AG09309 (cell line): ENCODE measurements at places on chromosomes 2 and 18.

DNA sequence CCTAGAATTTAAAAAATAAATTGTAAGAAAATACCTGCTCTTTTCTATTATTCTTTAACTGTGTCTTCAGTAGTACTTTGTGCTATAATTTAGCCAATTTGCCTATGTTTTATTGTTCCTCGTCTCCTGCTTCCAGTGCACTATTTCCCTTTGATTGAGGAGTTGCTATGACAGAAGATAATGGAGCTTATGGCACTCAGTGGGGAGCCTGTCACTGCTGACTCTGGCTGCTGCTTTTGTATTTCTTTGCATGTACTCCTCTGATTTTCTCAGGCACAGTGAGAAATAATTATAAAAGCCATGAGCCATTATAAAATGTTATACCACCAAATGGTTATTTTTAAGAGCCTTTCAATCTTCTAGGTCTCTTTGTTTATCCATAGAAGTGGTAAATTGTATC, 1310.8 kb upstream of the SLC39A10 start:
- DNase-seq: no peak

DNA sequence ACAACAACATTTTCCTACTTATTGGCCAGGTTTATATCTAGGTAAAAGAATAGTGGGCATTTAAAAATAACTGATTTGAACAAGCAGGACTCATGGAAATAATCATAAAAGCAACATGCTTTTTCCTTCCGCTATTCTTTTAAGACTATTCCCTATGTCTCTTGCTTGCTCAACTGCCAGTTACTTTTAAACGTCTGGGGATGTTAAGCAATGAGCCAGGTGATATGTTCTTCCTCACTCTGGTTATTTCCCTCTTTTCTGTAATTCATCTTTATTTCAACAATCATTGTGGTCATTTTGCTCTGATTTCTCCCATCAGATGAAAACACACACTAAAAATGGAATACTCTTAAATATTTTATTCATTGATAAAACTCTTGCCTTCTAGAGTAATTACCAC, 33.4 kb upstream of the SLC8A1 start:
- no peak for DNase-seq

DNA sequence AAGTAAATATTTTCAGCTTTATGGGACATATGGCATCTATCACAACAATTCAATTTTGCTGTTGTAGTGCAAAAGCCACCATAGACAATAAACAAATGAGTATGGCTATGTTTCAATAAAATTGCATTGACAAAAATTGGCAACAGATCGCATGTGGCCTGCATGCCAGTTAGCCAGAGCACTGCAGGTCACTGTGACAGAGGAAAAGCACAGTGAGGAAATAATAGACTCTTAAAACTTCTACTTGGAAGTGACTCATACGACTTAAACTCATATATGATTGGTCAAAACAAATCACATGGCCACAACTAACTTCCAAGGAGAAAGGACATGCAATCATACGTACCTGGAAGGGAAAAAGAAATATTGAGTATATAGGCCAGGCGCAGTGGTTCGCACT, 44.4 kb downstream of the EXOC6B start:
- no peak for DNase-seq

DNA sequence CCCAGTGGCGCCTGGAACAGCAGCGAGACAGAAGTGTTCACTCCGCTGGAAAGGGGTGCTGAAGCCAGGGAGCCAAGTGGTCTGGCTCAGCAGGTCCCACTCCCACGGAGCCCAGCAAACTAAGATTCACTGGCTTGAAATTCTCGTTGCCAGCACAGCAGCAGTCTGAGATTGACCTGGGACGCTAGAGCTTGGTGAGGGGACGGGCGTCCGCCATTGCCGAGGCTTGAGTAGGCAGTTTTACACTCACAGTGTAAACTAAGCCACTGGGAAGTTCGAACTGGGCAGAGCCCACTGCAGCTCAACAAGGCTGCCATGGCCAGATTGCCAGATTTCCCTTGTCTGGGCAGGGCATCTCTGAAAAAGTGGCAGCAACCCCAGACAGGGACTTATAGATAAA, 94.8 kb downstream of the RTTN start:
- DNase-seq: no peak

DNA sequence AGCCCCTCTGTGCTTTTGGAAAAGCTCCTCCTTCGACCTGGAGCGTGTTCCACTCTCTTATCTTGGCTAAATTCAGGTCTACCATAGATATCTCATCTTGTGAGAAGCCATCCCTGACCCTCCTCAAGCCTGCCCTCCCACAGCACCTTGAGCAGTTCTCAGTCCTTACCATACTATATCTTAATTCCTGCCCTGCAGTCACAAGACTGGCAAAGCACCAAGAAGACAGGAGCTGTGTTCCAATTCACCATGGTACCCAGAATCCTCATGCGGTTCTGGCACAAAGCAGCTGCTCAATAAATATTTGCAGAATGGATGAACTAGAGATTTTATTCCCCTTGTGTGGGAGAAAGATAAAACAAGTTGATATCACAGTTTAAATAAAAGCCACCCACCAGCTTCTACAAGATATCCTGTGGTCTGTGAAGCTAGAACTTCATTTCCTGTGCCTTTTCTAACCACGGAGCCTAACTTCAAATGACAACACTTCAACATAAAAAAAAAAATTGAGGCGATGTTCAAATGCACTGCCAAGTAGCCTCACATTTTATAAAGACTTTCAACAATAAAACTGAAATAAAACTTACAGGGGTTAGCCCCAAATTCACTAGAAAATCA, 19.5 kb downstream of the MARCHF4 start:
- DNase-seq: no peak

DNA sequence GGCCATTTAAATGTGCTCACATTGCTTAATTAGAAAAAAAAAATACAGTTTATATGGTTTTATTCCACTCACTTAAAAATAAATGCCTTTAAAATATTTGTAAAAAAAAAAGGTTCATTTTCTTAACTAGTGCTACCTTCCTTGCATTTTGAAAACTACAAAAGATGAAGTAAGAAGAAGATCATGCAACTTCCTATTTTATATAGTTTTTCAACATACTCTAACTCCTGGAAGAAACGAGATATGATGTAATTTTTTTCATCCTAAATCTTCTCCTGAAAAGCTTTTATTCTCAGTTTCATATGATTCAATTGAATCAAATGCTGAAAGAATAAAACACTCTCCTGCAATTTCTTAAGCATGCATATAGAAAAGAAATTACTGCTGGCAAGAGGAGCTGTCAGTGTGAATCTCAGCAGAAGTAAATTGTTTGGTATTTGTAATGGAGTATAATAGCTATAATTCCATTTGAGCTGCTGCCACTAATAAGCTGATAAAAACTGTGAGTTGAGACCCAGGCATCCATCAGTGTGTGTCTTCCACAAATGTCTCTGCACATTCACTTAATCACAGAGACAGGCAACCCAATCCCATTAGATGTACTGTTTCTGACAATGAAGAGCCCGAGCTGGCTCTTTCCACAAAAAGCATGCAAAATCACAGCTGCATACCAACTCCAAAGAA, 3.7 kb downstream of the FTCDNL1 start:
- DNase-seq: no peak

GRCh38 chr2:158509928-158510797, 53.4 kb downstream of the PKP4 start:
- DNase-seq: no peak

DNA sequence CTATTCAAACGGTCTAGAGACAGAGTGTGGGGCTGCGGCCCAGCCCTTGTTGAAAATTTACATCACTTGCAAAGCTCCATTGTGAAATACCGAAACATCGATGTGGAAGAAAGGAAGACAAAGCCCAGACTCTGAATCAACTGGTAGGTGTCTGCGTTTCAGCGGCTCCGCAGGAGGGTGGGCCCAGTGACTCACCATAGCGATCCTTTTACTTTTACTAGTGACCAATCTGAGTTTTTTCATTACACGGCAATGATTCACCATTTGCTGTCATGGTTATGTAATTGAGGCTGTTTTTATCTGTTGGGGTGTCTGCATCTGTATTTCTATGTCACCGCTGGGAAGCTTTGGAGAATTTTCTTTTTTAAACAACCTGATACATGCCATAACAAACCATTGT, 66.6 kb upstream of the ODC1 start:
- peak; percentile 81 for DNase-seq

- DNase-seq: no peak
Observed at GRCh38 chr2:154978244-154978643, 279.7 kb downstream of the KCNJ3 start.

DNA sequence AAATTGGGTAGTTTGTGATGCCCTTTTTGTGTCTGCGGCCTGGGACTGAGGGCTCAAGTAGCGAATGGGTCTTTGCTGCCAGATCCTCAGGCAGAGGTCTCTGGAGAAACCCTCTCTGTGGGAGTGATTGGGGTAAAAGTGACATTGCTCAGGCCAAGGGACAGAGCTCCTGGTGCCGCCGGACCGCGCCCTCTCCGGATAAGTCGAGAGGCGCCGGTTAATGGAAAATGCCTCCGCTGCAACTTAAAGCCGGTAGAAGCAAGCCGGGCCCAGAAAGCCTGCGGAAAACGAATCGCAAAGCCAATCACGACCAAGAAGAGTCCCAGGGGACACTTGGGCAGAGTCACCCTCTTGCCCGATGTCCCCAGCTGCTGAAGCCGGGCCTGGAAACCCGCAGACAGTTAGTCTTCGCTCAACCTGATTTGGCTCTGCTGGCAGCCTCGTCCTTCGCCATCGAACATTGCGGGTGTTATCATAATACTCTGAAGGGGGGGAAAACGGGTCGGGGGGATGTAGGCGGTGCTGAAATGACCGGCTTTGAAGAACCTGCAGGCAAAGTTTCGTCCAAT, 352 bp upstream of the HOXD12 start:
- no peak for DNase-seq

GRCh38 chr2:44752761-44753160, 188.7 kb upstream of the SIX3 start:
- no peak for DNase-seq

GRCh38 chr2:207037896-207038295, 98.6 kb downstream of the CPO start:
- DNase-seq: no peak

- DNase-seq: no peak
Observed at GRCh38 chr2:190970160-190970559, 43.8 kb downstream of the STAT1 start.

- no peak for DNase-seq
Observed at GRCh38 chr2:174235680-174236079, 12.7 kb downstream of the OLA1 start.

- no peak for DNase-seq
Observed at GRCh38 chr18:21833604-21834298, 93.2 kb downstream of the MIB1 start.

DNA sequence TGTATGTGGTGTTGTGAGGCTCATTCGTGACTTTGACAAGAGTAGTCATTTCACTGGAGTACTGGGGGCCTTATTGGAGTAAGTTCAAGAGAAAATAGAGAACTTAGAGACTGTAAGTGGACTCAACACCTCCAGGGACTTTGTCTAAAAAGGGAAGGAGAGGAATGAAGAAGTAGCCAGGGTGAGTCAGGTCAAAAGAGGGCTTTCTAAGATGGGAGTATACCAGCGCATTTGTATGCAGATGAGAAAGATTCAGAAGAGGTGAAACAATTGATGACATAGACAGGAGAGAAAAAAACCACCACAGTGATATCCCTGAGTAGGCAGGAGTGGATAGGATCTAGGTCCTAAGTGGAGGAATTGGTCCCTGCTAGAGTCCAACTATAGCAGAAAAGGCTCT, 246.8 kb downstream of the IKZF2 start:
- DNase-seq: no peak

DNA sequence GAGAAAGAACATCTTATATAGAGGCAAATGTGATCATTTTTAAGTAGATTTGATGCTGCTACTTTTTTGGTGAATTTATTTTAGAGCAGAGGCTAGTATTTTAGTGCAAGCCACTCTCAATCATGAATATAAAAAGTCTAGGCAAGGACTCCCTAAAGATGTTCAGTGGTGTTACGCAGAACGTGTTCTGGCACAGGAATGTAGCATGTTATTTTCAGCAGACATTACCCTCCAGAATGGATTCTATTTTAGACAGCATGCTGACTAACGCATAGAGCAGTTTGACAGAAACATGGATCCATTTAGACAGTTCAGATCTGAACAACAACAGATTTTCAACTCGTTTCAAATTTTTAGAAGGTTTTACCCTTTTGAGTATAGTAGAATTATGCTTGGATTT, 54.1 kb downstream of the DSC3 start:
- no peak for DNase-seq

DNA sequence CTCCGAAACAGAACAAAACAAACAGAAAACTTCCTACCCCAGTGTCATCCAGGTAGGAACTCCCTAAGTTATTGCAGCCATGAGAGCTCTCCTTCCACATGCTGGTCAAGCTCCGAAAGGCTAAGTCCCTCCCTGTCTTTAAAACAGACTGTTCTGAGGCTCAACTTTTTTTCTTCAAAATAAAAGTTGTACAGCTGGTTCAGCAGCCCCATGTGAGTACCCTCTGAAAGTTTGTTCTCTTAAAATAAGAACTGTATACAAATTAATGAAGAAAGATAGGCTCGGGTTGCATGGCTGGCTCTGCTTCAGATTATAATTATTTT, at the start of gene PDE1A:
Gene PDE1A (minus strand): TSS at position 119 of the 323 bp plus-strand sequence.
- no peak for DNase-seq

- DNase-seq: no peak
Observed at GRCh38 chr2:189391201-189391600, 50.1 kb upstream of the WDR75 start.
